AG09309 (cell line): ENCODE measurements at places on chromosomes 2 and 18.

DNA sequence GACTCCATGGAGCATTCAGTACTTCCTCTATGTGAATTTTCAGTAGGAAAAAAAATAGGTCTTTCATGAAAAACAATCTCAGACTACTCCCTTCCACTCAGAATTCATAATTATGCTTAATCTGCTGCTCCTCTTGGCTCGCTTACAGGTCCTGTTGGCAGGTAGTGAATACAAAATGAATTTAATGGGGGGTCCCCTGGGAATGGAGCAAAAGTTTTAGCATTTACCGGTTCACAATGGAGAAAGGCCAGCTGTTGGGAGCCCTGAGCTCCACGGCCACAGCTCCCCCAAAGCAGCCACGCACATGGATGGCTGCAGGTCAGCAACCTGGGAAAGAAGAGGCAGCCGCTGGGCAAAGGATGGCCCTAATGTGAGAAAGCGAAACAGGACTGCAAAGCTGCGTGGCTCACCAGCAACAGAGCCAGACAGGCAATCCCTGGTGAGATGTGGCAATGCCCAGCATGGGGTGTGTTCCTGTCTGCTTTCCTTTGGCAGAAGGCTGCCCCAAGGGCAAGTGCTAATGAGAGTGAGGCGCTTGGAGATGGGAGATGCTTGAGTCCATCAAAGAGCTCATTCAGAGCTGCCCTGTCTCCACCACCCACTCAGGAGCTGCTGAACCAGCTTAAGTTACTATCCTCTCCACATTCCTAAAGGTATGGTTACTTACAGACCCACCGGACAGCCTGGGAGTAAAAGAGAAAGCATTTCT, 447.4 kb downstream of the EPHA4 start:
- no peak for DNase-seq

DNA sequence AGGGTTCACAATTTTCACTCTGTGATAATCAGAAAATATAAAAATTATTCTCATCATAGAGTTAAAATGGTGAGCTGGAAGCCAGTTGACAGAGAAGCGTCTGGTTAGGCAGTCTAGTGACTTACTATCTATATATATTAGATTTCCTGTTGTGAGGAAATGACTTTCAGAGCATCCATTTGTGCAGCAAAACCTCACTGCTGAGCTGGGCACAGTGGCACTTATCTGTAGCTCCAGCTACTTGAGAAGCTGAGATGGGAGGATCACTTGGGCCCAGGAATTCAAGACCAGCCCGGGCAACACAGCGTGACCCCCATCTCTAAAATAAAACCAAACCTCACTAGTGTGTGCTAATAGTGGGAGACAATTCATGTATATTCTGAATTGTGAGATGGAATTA, 7.2 kb upstream of the KIAA2012 start:
- DNase-seq, result no peak

GRCh38 chr2:1590596-1591460, 153.5 kb downstream of the PXDN start:
- no peak for DNase-seq

DNA sequence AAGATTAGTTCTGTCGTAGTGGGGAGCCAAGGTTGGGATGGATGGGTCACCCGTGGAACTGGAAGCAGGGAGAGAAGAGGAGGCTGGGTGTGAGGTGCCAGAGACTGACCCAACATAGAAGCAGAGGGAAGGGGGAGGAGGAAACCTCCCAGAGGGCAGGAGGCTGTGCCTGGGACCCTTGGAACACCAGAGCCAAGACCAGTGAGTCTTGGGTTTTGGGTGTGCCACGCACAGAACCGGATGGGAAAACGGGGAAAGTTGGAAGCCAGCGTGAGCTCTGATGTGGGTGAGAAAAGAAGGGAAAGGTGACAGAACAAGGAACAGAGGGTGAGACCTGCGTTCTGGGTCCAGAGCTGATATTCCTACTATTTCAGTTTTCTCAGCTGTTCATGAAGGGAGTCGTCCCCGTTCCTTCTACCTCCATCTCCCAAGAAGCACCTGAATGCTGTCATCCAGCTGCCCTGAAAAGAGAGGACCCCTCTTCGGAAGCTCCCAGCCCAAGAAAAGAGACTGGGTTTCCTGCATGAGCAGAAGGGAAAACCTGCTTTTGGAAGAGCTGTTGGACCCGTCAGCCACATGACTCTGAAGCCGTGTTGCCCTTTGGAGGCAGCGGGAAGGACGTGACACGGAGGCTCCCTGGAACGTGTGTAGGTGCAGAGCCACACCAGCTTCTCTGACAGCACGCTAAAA, 250.1 kb downstream of the NDUFA10 start:
- DNase-seq, result no peak

GRCh38 chr2:204152616-204153015, 216.1 kb downstream of the ICOS start:
- DNase-seq, result no peak

- no peak for DNase-seq
These were observed 570.6 kb downstream of the ZEB2 start for GRCh38 chr2:143949121-143949848.

DNA sequence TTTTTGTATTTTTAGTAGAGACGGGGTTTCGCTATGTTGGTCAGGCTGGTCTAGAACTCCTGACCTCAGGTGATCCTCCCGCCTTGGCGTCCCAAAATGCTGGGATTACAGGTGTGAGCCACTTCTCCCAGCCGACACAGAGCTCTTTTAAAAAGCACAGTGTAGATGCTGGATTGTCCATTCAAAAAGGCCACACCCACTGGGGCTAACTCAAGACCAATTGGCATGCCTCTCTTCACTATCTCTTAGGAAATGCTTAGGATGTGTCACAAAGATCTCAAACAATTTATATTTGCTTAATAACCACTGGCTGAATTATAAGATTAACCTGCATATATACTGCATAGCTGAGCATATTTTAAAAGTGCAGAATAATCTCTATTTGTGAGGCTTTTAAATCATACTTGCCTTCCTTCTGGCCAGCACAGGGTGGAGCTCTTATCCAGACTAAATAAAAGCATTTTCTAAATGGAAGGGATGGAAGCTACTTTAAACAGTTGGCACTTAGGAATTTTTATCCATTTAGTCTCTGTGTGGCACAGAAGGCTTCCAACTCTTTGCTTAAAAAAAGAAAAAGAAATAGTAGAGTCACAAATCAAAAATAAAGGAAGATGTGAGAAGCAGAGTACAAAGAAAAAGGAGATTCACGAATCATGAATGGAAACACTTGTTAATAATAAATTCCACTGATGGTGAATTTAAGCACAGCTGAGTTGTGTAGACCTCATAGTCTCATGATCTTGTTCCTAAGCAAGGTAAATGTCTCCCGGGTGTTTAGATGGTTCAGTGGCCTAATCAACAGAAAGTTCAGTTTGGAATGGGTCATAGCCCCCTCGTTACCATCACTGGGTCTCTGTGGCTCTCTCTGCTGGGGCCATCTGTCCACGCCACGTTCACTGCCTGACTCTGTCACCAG, 22.4 kb downstream of the CRYGD start:
- DNase-seq, result no peak

- DNase-seq, result no peak
These were observed 1.8 kb upstream of the RAB31 start for GRCh38 chr18:9706081-9706935.

- DNase-seq, result no peak
These were observed 281.1 kb downstream of the MBD2 start for GRCh38 chr18:53943326-53943860.

DNA sequence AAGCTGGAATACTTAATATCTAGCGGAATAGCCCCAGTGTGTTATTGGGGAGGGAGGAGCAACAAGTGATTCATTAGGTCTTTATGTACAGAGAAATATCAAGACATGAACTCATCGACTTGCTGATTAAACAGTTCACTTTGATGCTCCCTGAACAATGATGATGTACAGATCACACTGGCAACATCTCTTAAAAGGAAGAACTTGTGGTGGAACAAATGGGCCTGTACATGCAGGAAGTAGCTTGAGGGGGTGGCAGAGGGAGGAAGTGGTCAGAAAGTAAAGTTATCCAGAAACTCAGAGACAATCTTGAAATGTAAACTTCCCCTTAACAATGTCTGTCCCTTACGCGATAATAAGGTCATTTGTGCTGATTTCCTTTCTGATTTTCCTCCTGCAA, 90.5 kb downstream of the NXPH2 start:
- DNase-seq, result no peak

- DNase-seq, result no peak
These were observed 180.1 kb downstream of the MGAT5 start for GRCh38 chr2:134433979-134434378.

GRCh38 chr2:42105330-42106256, 57.8 kb downstream of the PKDCC start:
- DNase-seq, result no peak
